ENCODE measurements at places on chromosomes 1 and 21. TPM values are rescaled to one million over a fixed set of nuclear protein-coding genes. Genes with fewer than 3 reads are reported as not detected.

- no peak overlapping the region for H3K4me3 ChIP-seq
- H3K27me3 ChIP-seq: no peaks in the 10 kb centered on the region
- H3K4me1 ChIP-seq: no peaks in the 10 kb centered on the region
- no peaks in the 10 kb centered on the region for H3K36me3 ChIP-seq
- no peak overlapping the region for H3K27ac ChIP-seq
Observed at GRCh38 chr1:244989813-244990212, 125.5 kb upstream of the HNRNPU start.

Gene ADAMTS1
- total RNA-seq: 186 TPM

GRCh38 chr1:99369154-99369553, 104.9 kb downstream of the PLPPR4 start:
- no peaks in the 10 kb centered on the region for H3K27me3 ChIP-seq
- H3K27ac ChIP-seq: no peak overlapping the region
- DNase-seq: peak; percentile 4
- no peaks in the 10 kb centered on the region for H3K36me3 ChIP-seq

Gene ILDR2
- under 0.01 TPM for total RNA-seq

GRCh38 chr1:244341455-244342450, 110.0 kb downstream of the ADSS2 start:
- no peaks in the 10 kb centered on the region for H3K4me1 ChIP-seq
- DNase-seq: peak; percentile 58
- H3K27ac ChIP-seq: no peak overlapping the region
- no peaks in the 10 kb centered on the region for H3K36me3 ChIP-seq

Gene SLAMF6
- not detected for total RNA-seq

GRCh38 chr21:20004367-20004766, 993.8 kb upstream of the NCAM2 start:
- H3K4me1 ChIP-seq: no peaks in the 10 kb centered on the region
- H3K36me3 ChIP-seq: no peaks in the 10 kb centered on the region
- no peak overlapping the region for H3K4me3 ChIP-seq
- no peaks in the 10 kb centered on the region for H3K27me3 ChIP-seq

Gene TENT5C
- 6.2 TPM for total RNA-seq

Gene RPRD2
- total RNA-seq: 12.1 TPM

- DNase-seq: no peak
- H3K27me3 ChIP-seq: no peaks in the 10 kb centered on the region
- H3K27ac ChIP-seq: no peak overlapping the region
- peak overlapping the region; percentile 69 for H3K4me3 ChIP-seq
- peaks cover 10% of the 10 kb centered on the region for H3K4me1 ChIP-seq
Observed at GRCh38 chr1:184974837-184975115, 468 bp upstream of the NIBAN1 start.

GRCh38 chr1:109658533-109659042, 2.7 kb downstream of the GSTM4 start:
- no peaks in the 10 kb centered on the region for H3K36me3 ChIP-seq
- peaks cover 2% of the 10 kb centered on the region for H3K27me3 ChIP-seq
- no peak for DNase-seq
- no peak overlapping the region for H3K27ac ChIP-seq

Gene KRTAP13-2
- total RNA-seq: not detected

- peaks cover 7% of the 10 kb centered on the region for H3K27me3 ChIP-seq
- no peak overlapping the region for H3K4me3 ChIP-seq
- H3K27ac ChIP-seq: no peak overlapping the region
- H3K36me3 ChIP-seq: no peaks in the 10 kb centered on the region
- peak; percentile 85 for DNase-seq
Observed at GRCh38 chr1:212498283-212499040, 65.7 kb downstream of the NENF start.

- no peak for DNase-seq
- no peak overlapping the region for H3K4me3 ChIP-seq
- no peaks in the 10 kb centered on the region for H3K4me1 ChIP-seq
- H3K27me3 ChIP-seq: peaks cover 13% of the 10 kb centered on the region
Observed at GRCh38 chr1:204218552-204218951, 4.8 kb upstream of the GOLT1A start.

GRCh38 chr1:230167419-230167852, 100.4 kb downstream of the GALNT2 start:
- no peaks in the 10 kb centered on the region for H3K36me3 ChIP-seq
- DNase-seq: peak; percentile 56
- H3K4me3 ChIP-seq: no peak overlapping the region
- no peaks in the 10 kb centered on the region for H3K27me3 ChIP-seq

DNA sequence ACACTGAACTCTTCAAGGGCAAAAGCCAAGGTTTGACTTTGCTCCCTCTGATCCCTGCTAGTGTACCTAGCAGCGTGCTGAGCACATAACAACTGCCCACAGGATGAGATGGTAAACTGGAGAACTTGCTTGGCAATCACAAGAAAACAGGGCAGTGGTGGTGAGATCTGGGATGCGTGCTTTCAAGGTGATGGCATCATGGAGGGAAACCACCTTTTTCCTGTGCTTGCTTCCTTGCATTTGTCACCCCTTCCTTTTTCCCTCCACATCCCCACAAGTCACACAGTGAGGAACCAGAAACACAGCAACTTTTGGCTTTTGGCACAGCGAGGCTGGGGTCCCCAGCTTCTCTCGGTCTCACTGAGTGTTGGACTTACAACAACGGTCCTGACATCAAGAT, 31.4 kb upstream of the BECN2 start:
- no peaks in the 10 kb centered on the region for H3K27me3 ChIP-seq
- DNase-seq: no peak
- no peak overlapping the region for H3K4me3 ChIP-seq
- no peak overlapping the region for H3K27ac ChIP-seq
- H3K36me3 ChIP-seq: no peaks in the 10 kb centered on the region

GRCh38 chr1:11494771-11495170, 15.8 kb downstream of the DISP3 start:
- no peaks in the 10 kb centered on the region for H3K4me1 ChIP-seq
- H3K27me3 ChIP-seq: no peaks in the 10 kb centered on the region
- DNase-seq: no peak
- H3K27ac ChIP-seq: no peak overlapping the region
- no peak overlapping the region for H3K4me3 ChIP-seq

DNA sequence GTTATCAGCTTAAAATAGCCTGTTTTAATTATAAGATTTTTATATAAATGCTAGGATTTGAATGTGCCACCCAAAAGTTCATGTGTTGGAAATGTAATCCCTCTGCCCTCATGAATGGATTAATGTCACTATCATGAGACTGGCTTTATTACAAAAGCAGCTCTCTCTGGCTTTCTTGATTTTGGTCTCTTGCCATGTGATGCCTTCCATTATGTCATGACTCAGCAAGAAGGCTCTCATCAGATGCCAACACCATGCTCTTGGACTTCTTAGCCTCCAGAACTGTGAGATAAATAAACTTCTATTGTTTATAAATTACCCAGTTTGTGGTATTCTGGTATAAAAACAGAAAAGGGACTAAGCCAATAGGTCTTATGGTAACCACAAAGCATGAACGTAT, 6.9 kb upstream of the PRSS38 start:
- DNase-seq: peak; percentile 60
- H3K4me3 ChIP-seq: no peak overlapping the region
- no peak overlapping the region for H3K27ac ChIP-seq

Gene CD48
- under 0.01 TPM for total RNA-seq

- H3K4me3 ChIP-seq: no peak overlapping the region
- H3K4me1 ChIP-seq: no peaks in the 10 kb centered on the region
Observed at GRCh38 chr1:152486400-152487006, 24.1 kb upstream of the LCE5A start.

Gene OR4F29
- 0.17 TPM for total RNA-seq

DNA sequence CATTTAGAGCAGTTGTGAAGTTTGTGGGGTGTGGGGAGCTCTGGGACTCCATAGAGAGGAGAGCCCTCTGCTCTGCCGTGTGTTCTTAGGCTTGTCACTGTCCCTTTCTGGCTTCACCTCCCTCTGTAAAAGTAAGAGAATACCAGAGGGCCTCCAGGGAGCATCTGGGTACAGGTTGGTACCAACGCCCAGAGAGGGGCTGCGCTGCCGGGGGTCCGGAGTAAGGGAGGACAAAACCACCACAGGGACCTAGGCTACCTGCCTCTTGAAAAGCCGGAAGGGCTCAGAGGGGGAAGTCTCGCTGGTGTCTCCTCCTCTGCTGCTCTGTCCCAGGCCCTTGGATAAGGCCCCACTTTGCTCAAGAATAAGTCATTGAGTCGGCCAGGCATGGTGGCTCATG, 3.1 kb upstream of the TINAGL1 start:
- H3K27ac ChIP-seq: peak overlapping the region; percentile 59
- DNase-seq: no peak
- no peaks in the 10 kb centered on the region for H3K27me3 ChIP-seq
- H3K36me3 ChIP-seq: no peaks in the 10 kb centered on the region
- H3K4me3 ChIP-seq: no peak overlapping the region
- peaks cover 42% of the 10 kb centered on the region for H3K4me1 ChIP-seq

GRCh38 chr1:182484067-182484466, 34.1 kb downstream of the RGSL1 start:
- no peaks in the 10 kb centered on the region for H3K4me1 ChIP-seq
- no peak for DNase-seq
- H3K36me3 ChIP-seq: no peaks in the 10 kb centered on the region
- no peaks in the 10 kb centered on the region for H3K27me3 ChIP-seq

Gene DTL
- total RNA-seq: 0.26 TPM

GRCh38 chr21:32141318-32141633, 137.6 kb downstream of the MIS18A start:
- no peak for DNase-seq
- H3K36me3 ChIP-seq: no peaks in the 10 kb centered on the region
- H3K4me3 ChIP-seq: no peak overlapping the region
- H3K4me1 ChIP-seq: peaks cover 2% of the 10 kb centered on the region

Gene NR5A2
- not detected for total RNA-seq

Gene CATSPERE
- total RNA-seq: 0.99 TPM

DNA sequence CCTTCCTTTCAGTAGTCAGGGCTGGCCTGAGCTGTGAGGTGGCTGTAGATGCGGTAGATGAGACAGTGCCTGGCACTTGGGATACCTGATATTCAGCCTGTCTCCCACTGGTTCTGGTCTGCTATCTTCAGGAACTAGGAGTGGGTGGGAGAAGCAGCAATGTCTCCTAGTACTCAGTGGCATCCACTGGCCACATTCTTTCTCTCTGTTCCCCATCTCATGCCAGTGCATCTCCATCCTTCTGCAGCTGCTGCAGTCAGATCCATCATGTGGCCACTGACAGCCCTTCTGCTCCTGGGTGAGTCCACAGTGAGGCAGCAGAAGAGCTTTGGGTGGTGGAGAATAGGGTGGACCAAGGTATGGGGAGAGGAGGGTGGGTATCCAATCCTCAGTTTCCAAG, 1.1 kb downstream of the FCRLB start:
- no peak for DNase-seq
- no peaks in the 10 kb centered on the region for H3K36me3 ChIP-seq
- peaks cover 11% of the 10 kb centered on the region for H3K4me1 ChIP-seq
- H3K4me3 ChIP-seq: no peak overlapping the region

GRCh38 chr1:29626726-29627125, 390.4 kb downstream of the PTPRU start:
- H3K27ac ChIP-seq: no peak overlapping the region
- no peaks in the 10 kb centered on the region for H3K36me3 ChIP-seq
- H3K4me3 ChIP-seq: no peak overlapping the region
- no peaks in the 10 kb centered on the region for H3K27me3 ChIP-seq
- DNase-seq: no peak

Gene TEDDM1
- not detected for total RNA-seq

DNA sequence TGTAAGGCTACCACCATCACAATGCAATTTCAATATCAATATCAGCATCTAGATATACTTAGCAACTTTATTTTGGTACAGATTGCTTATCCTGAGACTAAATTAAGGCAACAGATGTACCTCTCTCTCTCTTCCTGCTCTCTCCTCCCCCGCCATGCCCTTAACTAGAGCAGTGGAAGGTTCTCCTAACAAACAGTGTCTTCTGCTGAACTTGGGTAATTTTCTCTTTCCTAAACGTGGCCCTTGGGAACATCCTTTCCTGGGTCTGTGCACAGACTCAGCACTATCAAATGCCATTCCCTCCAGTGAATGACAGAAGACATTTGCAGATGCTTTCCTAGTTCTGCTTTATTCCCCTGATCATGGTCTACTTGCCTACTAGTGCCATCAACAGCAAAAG, 85.6 kb upstream of the TTC39A start:
- DNase-seq: no peak
- no peak overlapping the region for H3K4me3 ChIP-seq
- peaks cover 2% of the 10 kb centered on the region for H3K4me1 ChIP-seq
- H3K36me3 ChIP-seq: no peaks in the 10 kb centered on the region
- H3K27ac ChIP-seq: no peak overlapping the region

DNA sequence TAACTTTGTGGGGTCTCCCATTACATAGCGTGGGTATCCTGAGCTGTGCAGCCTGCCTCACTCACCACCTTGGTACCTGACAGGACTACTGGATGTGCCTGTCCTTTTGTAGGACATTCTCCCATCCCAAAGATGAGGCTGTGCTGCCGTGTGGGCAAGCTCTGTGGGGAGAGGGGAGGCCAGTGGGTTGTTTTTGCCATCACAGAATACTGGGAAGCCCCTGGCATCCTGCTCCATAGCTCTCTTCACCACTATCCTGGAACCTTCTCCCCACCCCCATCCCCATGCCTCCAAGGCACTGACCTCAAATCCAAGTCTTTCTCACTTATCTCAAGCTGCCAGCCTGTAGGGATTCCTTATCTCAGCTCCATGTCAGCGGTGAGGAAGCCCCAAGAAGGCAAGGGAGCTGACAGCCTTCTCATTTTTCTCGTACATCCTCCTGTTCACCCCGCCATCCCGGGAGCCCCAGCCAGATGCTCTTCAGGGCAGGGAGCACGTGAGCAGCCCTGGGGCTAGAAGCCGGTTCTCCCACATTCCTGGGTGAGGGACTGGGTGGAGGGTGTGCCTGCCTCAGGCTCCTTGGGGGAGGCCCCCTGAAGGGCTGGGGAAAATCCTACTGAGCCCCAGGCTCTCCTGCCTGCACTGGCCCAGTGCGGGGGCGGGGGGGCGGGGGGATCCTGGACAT, 2.4 kb upstream of the ELF3 start:
- no peak for DNase-seq
- no peak overlapping the region for H3K4me3 ChIP-seq

Gene FAM78B
- 0.33 TPM for total RNA-seq

DNA sequence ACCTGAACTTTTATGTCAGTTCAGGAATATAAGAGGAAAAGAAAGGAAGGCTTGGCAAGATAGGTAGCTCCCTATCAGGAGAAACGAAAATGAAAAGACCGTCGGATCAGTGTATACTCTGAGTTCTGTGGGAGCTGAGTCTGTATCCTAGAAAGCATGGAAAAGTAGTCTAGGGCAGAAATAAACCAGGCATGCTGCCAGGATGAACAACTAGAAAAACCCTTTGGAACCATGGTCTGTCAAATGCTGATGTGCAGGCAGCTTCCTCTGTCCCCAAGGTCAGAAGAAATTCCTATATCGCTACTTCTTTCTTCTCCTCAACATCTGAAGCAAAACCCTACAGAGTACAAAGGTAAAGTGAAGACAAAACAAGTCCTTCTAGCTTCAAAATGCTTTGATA, 268.8 kb downstream of the ST6GALNAC3 start:
- no peaks in the 10 kb centered on the region for H3K4me1 ChIP-seq
- no peak overlapping the region for H3K27ac ChIP-seq
- H3K27me3 ChIP-seq: no peaks in the 10 kb centered on the region
- DNase-seq: no peak

Gene SPRR2B
- not detected for total RNA-seq

Measured in fibroblast of lung (primary cell).